ENCODE measurements at places on chromosomes 12 and 14.

DNA sequence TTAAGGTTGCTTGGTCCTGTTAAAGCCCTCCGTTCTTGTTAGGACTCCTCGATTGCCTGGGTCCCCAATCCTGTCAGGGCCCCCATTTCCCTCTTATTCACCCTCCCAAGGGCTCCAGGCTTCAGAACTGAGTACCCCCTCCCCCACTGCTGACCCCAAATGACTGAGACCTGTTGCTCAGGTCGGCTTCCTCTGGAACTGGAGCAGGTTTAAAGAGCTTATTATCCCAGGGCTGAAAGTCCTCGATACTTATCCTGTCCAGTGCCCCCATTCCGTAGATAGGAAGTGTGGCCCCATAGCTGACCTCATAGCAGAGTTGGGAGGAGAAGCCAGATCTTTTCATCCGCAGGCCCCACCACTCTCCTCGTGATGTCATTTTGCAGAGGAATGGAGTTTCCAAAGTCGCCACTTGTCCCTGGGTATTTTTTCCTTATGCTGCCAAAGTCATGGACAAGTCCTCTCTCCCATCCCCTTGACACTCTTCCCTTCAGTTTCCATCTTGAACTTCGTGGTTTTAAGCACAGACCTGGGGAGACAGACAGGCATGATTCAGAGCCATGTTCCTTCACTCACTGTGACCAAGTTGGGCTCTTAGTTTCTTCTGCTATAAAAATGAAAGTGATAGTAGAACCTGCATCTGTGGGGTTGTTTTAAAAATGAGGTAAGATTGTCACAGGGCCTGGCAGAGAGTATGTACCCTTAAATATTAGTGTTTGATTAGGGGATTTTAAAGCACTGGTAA lies 1.2 kb downstream of the USP30 start:
- no peak for DNase-seq

GRCh38 chr12:79563021-79563740 lies 127.6 kb downstream of the PAWR start:
- DNase-seq: no peak

- no peak for DNase-seq
Measured at GRCh38 chr12:39426636-39427240, 16.2 kb downstream of the KIF21A start.

GRCh38 chr14:100873096-100873482 lies 30.4 kb downstream of the RTL1 start:
- no peak for DNase-seq
